ENCODE measurements at places on chromosomes 16 and 17. TPM values are rescaled to one million over a fixed set of nuclear protein-coding genes. Genes with fewer than 3 reads are reported as not detected.
A peak's percentile ranks its signal among the peaks of the same experiment; 100 is the strongest.

The ELMO3 gene
- total RNA-seq: 0.82 TPM

The CYLD gene
- 44.4 TPM for total RNA-seq

DNA sequence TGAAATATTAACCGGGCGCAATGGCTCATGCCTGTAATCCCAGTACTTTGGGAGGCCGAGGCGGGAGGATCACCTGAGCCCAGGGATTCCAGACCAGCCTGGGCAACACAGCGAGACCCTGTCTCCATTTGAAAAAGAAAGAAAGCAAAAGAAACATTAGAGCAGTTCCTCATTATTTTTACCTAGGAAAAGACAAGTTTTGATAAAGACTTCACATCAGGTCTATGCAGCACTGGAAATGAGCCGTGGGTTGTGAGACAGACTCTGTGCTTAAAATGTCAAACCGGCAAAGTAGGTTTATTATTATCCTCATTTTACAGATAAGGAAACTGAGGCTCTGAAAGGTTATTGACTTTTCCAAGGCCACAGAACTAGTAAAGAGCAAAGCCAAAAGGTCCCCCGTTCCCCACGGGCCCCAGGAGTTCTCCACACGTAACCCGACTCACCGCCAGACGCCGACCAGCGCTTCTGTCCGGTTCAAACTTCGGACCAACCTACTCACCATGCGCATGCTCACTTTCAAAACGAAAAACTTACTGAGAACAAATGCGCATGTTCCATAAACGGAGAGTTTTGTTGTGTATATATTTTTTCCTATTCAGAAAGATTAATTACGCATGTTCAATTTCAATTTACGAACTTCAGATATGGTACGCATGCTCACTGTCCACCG is 356 bp downstream of the TUBD1 start:
- peaks cover 21% of the 10 kb centered on the region for H3K4me1 ChIP-seq
- H3K36me3 ChIP-seq: no peaks in the 10 kb centered on the region
- no peak for DNase-seq
- H3K4me3 ChIP-seq: peak overlapping the region; percentile 85

DNA sequence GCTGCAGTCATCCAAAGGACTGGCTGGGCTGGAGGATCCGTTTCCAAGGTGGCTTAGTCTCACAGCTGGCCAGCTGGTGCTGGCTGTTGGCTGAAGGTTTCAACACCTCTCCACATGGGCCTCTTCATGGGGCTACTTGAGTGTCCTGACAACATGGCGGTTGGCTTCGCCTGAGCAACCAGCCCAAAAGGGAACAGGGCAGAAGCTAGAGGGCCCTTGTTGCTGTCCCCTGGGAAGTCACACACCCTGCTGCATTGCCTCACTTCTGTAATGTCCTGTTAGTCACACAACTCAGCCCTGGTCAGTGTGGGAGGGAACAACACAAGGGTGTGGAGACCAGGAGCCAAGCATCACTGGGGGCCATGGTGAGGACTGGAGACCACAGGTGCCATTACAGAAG is 36.6 kb downstream of the C16orf78 start:
- no peaks in the 10 kb centered on the region for H3K36me3 ChIP-seq
- H3K4me3 ChIP-seq: no peak overlapping the region
- H3K4me1 ChIP-seq: peaks cover 13% of the 10 kb centered on the region
- H3K27ac ChIP-seq: no peak overlapping the region

- H3K4me3 ChIP-seq: no peak overlapping the region
- peaks cover 32% of the 10 kb centered on the region for H3K4me1 ChIP-seq
- H3K36me3 ChIP-seq: peaks cover 25% of the 10 kb centered on the region
- H3K27me3 ChIP-seq: no peaks in the 10 kb centered on the region
- no peak overlapping the region for H3K27ac ChIP-seq
Observed at GRCh38 chr17:63705657-63706056, 5.7 kb upstream of the LIMD2 start.

- H3K4me1 ChIP-seq: no peaks in the 10 kb centered on the region
- no peaks in the 10 kb centered on the region for H3K36me3 ChIP-seq
- H3K27ac ChIP-seq: no peak overlapping the region
- H3K4me3 ChIP-seq: no peak overlapping the region
- DNase-seq: peak; percentile 85
- H3K27me3 ChIP-seq: no peaks in the 10 kb centered on the region
Observed at GRCh38 chr17:34171245-34171818, 83.8 kb upstream of the CCL2 start.

The TAC4 gene
- not detected for total RNA-seq

The TBC1D3H gene
- not detected for total RNA-seq

DNA sequence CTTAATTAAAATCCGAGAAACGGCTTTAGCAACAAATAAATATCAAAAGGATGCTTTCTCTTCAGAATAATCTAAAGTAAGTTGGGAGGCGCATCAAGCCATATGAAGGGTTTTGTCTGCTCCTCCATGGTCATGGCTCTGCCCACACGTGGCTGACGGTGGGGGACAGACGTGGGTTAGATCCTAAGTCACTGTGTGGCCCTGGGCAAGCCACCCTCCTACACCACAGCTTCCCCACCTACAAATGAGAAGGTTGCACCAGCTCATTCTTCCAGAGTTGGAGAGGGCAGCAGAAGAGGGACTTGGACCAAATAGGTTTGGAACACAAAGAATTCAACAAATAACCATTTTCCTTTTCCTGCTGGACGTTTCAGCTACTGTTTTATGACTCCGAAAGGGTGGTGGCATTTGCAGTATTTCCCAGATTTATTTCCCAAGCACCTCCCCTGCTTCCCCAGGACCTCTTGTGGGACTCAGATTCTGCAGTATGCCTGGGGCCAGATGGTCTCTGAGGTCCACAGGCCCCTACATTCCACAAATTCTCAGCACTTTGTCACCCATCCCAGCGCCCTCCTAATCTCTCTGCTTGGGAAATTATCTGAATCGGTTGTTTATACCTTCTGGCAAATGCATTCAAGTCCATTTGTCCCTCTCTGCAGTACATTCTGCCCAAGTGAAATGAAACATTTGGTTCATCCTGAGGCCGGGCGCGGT is 17.8 kb downstream of the LRRC75A start:
- H3K4me3 ChIP-seq: no peak overlapping the region
- H3K4me1 ChIP-seq: no peaks in the 10 kb centered on the region
- H3K36me3 ChIP-seq: no peaks in the 10 kb centered on the region
- DNase-seq: no peak

GRCh38 chr16:4401510-4401909 is 14.9 kb downstream of the CORO7 start:
- no peak for DNase-seq
- H3K27me3 ChIP-seq: no peaks in the 10 kb centered on the region
- H3K4me1 ChIP-seq: peaks cover 17% of the 10 kb centered on the region
- peaks cover 9% of the 10 kb centered on the region for H3K36me3 ChIP-seq
- no peak overlapping the region for H3K27ac ChIP-seq

The NR1D1 gene
- 0.65 TPM for total RNA-seq

DNA sequence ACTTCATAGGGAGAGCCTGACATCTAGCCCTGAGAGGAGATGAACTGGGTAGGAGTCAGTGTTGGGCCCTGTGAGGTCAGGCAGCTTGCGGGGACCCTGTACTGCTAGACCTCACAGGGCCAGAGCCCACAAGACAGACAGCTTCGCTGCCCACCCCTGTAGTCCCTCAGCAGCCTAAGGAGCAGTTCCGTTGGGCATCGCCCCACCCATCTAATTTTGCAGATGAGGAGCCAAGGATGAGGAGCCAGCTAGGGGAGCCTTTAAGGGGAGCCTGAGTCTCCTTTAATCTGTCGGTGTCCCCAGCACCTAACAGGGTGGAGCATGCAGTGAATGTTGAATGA is 755 bp upstream of the TUFM start:
- H3K27me3 ChIP-seq: no peaks in the 10 kb centered on the region
- peak overlapping the region; percentile 20 for H3K27ac ChIP-seq
- H3K36me3 ChIP-seq: peaks cover 25% of the 10 kb centered on the region
- peaks cover 15% of the 10 kb centered on the region for H3K4me1 ChIP-seq
- H3K4me3 ChIP-seq: peak overlapping the region; percentile 83
- DNase-seq: peak; percentile 60

DNA sequence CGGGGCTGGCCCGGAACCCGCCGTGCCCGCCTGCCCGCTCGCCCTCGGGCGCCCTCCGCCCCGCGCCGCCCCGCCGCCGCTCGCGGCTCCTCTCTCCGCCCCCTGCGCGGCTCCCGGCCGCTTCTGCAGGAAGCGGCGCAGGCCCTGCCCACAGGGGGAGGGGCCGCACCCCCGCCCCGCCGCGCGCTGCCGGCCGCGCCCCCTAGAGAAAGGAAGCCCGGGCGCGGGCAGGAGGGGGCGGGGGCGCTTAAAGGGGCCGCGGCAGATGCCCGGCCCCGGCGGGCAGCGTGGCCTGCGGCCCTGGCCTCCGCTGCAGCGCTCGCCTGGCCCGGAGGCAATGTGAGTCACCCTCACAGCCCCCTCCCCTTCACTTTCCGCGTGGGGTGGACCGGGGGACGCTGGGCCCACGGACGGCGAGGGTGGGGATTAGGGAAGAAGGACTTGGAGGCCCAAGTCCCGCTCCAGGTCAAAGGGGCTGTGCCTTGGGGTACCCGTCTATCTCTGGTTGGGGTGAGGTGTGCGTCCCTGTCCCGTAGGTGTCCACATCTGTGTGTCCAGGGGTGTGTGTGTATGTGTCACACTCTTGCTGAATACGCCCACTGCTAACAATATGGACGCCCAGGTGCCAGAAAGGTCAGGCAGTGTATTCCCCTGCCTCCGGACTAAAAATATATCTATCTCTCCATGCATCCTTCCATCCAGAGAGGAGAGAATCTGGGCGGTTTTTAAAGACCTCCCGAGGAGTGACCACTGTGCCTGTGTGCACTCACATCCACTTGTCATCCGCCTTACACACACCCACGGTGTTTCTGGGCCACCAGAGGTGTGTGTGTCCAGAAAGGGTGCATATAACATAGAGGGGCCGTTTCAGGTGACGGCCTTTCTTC is at the start of gene GIT1:
GIT1 (minus strand) TSS at position 125 of the 887 bp plus-strand sequence. CDS start 270 bp downstream, outside the sequence.
- peak within 1 kb of the TSS; percentile 99 for H3K4me3 ChIP-seq
- H3K27ac ChIP-seq: peak within 1 kb of the TSS; percentile 89
- no peaks in the 10 kb centered on the region for H3K27me3 ChIP-seq
- DNase-seq: peak; percentile 96

The KARS1 gene
- 158 TPM for total RNA-seq

DNA sequence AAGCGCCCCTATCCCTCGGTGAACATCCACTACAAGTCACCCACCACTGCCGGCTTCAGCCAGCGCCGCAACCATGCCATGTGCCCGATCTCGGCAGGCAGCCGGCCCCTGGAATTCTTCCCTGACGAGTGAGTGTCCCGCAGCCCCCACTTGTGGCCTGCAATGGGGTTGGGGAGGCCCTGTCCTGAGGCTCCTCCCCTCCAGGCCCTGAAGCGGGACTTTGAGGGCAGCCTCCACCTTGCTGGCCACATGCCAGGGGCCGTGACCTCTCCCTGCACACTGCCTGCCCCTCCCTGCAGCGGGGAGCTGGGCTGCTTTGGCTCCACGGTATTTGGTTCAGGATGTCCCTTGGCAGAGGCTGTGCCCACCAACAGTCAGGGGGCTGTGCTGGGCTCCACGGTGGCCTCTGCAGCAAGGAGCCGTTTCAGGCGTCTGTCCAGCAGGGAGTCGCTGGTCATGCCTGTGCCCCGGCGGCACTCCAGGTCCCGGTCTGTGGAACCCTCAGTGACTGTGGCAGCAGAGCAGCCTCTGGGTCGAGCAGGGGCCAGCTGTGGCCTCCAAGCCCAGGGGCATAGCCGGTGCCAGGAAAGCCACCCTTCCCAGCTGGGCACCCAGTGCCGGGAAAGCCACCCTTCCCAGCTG is 8.3 kb downstream of the NME3 start:
- H3K27ac ChIP-seq: no peak overlapping the region
- no peaks in the 10 kb centered on the region for H3K4me1 ChIP-seq
- no peak for DNase-seq
- H3K4me3 ChIP-seq: no peak overlapping the region

DNA sequence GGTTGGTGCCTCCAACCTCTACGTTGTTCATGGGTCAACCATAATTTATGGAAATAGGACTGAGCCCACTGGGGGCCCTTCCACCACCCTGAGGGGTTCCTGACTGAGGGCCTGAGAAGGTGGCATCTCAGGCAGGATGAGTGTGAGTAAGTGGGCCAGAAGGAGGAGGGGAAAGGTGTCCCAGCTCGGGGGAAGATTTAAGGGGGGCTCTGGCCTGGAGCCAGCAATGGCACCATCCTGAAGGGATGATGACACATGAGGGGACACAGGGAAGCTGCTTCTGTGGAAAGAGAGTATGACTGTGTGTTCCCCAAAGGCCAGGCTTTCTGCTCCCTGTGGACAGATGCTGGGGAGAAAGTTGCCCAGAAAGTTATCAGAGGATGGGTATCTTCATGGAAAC is 18.7 kb downstream of the MYL4 start:
- H3K36me3 ChIP-seq: no peaks in the 10 kb centered on the region
- DNase-seq: no peak
- peaks cover 31% of the 10 kb centered on the region for H3K4me1 ChIP-seq
- no peak overlapping the region for H3K4me3 ChIP-seq
- H3K27me3 ChIP-seq: no peaks in the 10 kb centered on the region
- no peak overlapping the region for H3K27ac ChIP-seq

GRCh38 chr16:28543072-28543471 is 4.3 kb upstream of the NUPR1 start:
- no peaks in the 10 kb centered on the region for H3K27me3 ChIP-seq
- DNase-seq: peak; percentile 55

DNA sequence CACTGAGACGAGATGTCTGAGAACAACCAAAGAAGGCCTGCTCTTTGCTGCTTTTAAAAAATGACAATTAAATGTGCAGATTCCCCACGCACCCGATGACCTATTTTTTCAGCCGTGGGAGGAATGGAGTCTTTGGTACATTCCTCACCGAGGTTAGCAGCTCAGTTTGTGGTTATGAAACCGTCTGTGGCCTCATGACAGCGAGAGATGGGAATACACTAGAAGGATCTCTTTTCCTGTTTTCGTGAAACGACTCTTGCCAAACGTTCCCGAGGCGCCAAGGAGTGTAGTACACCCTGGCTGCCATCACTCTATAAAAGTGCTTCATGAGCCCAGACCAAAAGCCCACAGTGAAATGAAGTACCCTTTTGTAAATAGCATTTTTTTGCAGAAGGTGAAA is 87.8 kb downstream of the CRISPLD2 start:
- no peaks in the 10 kb centered on the region for H3K27me3 ChIP-seq
- no peak overlapping the region for H3K4me3 ChIP-seq
- no peaks in the 10 kb centered on the region for H3K36me3 ChIP-seq

- H3K4me3 ChIP-seq: no peak overlapping the region
- DNase-seq: no peak
- no peak overlapping the region for H3K27ac ChIP-seq
- no peaks in the 10 kb centered on the region for H3K27me3 ChIP-seq
- no peaks in the 10 kb centered on the region for H3K36me3 ChIP-seq
- H3K4me1 ChIP-seq: no peaks in the 10 kb centered on the region
Observed at GRCh38 chr16:81652798-81653505, 126.1 kb upstream of the PLCG2 start.

GRCh38 chr16:77406680-77407079 is 28.2 kb downstream of the ADAMTS18 start:
- H3K27ac ChIP-seq: no peak overlapping the region
- DNase-seq: no peak
- H3K36me3 ChIP-seq: no peaks in the 10 kb centered on the region
- no peak overlapping the region for H3K4me3 ChIP-seq
- no peaks in the 10 kb centered on the region for H3K4me1 ChIP-seq

The NUDT7 gene
- 32.7 TPM for total RNA-seq

DNA sequence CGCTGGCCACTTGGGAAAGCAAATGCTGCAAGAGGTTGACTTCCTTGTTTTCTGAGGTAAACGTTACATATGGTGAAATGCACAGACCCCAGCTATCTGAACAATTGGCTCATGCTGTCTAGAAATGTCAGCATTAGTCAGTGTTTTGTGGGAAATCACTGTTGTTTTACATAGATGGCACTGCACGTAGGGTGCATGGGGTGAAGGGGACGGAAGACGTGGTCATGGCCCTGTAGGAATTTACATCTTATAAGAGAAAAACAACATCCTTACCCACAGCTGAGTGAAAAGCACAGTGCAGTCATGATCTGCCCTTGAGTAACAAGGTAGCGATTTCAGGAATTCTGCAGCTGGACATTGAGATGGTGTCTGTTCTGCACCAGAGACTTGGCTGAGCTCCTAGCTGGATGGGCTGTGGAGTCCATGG is 15.2 kb downstream of the RPTOR start:
- no peaks in the 10 kb centered on the region for H3K27me3 ChIP-seq
- H3K4me3 ChIP-seq: no peak overlapping the region

Measured in Karpas-422 (cell line).